NCI-H1048 (cell line): ENCODE measurements at places on chromosomes 3 and 15.

DNA sequence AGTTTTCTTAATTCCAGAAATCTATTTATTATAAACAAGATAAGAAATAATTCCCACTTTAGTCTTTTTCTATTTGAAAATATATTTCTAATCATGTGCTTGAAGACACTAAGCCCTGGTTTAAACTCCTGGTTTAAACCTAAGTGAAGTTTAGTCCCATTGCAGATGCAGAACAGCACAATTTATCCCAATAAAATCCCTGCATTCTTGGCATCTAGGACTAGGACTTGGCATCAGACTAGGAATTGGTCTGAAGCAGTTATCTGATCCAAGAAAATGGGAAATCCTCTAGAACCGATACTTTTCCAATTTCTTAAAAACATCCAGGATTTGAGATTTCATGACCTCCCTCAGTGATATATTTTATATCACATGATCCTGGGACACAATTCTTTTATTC lies 168.8 kb upstream of the VEPH1 start:
- DNase-seq, result no peak

GRCh38 chr15:62879770-62880169 lies 162.8 kb upstream of the TPM1 start:
- DNase-seq, result no peak

GRCh38 chr3:29668728-29669127 lies 387.9 kb downstream of the RBMS3 start:
- no peak for DNase-seq

DNA sequence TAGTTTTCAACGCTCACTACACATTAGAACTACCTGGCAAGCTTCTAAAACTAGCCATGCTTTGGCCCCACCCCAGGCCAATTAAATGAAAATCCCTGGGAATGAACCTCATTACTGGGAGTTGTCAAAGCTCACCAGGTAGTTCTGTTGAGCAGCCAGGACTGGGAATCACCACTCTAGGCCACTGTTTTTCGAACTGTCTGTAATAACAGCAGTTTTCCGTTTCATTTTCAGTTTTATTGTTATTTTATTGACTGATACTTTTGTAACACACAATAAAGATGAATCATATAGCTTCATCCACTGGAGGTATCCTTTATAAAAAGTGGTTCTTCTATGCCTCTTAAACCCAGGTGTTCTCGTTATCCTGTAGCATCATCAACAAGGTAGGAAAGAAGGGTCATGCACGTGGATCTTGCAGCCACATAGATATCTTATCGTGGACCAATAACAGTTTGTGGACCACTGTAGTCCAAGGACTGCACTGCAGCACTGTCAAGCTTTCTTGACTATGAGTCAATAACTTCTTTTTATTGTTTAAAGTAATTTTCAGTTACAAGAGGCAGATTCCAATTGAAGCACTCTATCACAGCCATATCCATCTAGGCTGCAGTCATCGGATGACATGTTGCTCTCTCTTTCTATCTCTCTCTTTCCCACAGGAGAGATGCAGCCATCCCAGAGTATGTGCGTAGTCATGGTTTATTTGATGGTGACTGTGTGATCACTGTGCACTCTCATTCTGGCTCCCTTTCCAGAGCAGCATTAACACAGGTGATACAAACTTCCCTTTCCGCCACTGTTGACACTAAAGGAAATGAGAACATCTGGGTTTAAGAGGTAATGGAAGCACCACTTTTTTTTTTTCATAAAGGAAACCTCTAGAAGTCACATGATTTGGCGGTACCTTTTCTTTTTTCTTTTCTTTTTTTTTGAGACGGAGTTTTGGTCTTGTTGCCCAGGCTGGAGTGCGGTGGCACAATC lies 39.0 kb upstream of the BLM start:
- DNase-seq, result no peak

GRCh38 chr15:57160823-57161560 lies 215.3 kb upstream of the CGNL1 start:
- DNase-seq, result no peak

- DNase-seq, result no peak
Observed at GRCh38 chr3:12875857-12876836, 34.8 kb upstream of the RPL32 start.

GRCh38 chr3:112640930-112641801 lies at the start of gene CCDC80:
Gene CCDC80, minus strand, starts transcription at chr3:112641143. Its CDS starts 1,238 bp downstream, at chr3:112639905.
- no peak for DNase-seq

- no peak for DNase-seq
Observed at GRCh38 chr3:43194490-43195114, 88.7 kb upstream of the POMGNT2 start.

- peak; percentile 52 for DNase-seq
Observed at GRCh38 chr3:48429317-48429959, 448 bp downstream of the PLXNB1 start.

DNA sequence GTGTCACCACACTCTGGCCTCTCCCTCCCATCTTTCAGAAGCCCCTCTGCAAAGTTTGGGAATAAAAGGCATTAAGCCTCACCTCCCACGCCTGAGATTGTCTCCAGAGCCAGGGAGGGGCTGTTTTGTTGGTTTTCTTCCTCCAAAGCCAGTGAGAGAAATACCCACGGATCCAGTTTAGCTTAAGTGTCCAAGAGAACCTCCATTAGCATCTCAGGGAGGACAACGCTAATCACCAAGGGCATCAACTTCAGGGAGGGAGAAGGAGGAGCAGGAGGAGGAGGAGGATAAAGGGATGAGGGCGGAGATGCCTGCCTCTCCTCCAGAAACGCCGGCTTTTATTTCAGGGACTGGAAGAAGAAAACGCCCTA lies 101.6 kb downstream of the SRGAP3 start:
- DNase-seq, result no peak

- DNase-seq, result no peak
Observed at GRCh38 chr3:54950391-54951003, 22.6 kb upstream of the LRTM1 start.

DNA sequence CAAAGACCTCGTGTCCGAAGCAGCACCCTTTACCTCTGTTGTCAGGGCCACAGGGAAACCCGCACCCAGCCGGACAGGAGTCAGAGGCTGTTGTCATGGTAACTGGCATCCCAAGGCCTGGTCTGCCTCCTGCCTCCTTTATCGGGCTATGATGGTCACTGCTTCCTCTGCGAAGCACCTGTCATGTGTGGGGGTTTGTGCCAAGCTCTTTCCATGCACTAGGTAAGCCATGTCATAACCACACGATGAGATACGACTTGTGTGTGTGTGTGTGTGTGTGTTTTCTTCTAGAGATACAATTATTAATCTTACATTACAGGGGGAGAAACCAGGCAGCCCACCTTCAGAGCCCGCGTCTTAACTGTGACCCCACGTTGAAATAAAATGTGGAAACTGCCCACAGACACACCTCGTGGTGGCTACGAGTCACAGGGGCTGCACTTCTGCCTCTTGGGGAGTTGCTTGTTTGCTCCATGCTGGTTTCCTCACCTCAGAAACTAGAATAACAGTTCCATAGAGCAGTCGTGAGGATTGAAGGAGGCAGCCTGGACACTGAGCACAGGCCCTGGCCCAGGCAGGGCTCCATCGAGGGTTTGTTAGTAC lies 18.0 kb downstream of the ZDHHC19 start:
- DNase-seq, result no peak

DNA sequence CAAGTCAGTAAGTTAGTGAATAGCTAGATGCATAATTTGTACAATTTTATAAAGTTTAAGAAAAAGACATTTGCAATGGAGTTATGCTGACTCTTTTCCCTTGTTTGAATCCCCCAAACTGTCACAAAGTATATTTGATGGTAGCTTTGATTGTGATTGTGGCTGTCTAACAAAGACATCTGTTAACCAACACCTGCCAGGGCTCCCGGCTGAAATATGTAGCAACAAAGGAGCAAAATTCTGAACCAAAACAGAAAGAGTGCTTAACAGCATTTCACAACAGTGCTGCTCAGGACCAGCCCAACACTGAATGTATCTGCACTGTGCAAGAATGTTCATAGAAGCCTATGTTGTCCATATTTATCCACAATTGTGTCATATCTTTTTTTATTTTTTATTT lies 39.4 kb downstream of the LEO1 start:
- DNase-seq, result no peak

DNA sequence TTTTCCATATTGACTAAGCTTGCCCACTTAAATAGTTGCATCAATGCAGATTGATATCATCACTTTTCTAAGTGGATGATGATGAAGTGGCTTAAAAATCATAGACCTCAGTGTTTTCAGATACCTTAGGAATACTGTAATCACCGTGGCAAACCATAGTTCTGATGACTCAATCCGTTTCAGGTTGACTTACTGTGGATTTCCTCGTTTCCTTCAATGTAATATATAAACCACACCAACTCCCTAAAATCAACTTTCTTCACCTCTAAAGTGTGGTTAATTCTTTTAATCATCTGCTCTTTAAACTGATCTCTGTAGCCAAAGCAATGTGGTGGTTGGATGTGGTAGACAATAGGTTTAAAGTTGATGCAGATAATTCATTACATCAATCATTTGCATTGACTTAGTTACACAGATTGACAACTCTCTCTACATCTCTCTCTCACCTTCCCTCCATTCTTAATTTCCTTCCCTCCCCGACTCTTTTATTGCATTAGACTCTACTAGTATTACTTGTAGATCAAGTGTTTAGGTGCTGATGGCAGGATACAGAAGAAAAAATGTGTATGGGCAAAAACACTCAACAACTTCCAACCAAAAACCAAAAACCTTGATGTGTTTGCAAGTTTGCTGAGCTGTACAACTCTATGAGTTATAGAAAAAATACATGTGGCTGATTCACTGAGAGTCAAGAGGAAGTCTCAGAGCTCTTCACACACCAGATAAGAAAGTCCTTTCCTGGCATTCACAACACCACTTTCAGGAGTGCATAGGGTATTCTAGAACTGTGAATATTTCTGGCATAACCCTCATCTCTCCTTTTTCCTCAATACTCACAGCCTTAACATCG lies 243.5 kb downstream of the NFKBIZ start:
- no peak for DNase-seq

DNA sequence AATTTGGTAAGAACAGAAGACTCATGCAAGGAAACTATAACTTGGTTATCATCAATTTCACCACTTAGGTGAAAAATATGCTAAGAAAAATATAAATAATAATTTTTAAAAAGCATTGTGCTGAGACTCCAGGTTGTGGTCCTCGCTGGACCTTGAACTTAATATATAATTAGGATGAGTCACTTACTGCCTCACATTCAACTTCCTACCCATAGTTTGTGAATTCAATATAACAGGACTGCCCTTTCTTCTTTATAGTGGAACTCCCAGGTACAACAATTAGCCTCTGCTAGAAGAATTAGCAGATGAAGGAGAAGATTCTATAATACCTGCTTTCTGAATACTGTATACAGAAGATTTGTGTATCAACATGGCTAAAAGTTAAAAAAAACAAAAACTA lies 149.1 kb upstream of the SPRED1 start:
- DNase-seq, result no peak

- no peak for DNase-seq
Observed at GRCh38 chr3:194744826-194745225, 59.1 kb downstream of the FAM43A start.

DNA sequence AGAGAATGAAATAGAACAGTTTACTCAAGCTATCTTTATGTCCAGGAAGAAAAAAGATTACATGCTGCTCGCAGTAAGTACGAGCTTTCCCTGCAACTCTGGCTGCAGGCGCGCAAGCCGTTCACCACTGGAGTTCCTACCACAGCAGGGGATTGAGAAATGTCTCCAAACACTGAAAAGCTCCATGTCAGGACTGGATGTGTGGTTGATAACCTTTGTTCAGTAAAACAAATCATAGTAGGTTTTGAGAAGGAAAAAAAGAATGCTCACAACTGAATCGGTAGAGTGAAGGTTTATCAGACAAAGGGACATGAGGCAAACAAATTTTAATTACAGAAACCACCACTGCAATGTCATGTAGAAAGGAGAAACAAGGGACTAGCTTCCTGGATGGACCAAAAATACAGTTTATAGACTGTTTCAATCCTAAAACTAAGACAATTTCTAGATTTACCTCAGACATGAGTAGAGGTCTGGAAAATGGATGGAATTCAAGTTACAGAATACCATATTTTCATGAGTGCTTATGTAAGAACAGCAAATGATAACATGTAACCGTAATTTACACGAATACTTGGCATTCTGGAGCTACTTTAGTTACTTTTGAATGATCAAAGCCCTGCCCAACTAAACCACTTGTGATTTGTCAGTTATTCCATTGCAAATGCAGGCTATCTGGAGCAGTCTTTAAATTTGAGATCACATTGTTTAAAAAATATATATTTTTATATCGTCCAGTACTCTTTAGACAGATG lies 471.1 kb downstream of the SHQ1 start:
- DNase-seq, result no peak

DNA sequence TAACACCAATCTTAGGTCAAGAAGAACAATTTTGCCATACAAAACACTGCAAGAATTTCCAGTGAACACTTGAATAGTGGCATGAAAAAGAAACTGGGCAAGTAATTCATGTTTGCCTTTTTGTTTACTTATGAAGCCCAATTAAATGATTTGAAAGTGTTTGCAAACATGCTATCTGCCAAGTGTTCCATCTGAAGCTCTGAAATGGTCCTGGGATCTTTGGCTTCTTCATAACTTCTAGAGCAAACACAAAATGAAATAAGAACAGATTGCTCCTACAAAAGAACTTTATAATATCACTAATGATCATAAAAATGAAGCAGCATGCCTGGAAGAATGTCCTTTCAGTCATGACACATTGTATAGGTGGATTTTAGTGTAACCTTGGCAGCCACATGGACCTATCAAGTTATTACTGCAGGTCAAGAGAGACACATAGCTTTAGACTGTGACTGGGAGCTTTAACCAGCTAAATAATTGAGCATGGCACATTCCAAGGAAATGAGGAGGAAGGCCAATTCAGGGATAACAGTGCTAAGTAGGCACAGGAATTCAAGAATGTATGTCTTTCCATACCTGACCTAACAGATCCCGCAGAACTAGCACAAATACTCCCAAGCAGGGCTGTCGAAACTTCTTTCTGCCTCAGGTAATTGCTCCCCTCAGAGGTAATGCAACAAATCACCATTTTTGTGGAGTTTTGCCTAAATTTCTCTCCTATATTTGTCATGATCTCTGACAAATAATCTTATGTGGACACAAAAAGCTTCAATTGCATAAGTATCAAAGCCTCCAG lies 144.6 kb downstream of the DUT start:
- DNase-seq, result no peak

- DNase-seq, result no peak
Observed at GRCh38 chr3:113625834-113626233, 70.6 kb downstream of the USF3 start.

- DNase-seq, result no peak
Observed at GRCh38 chr3:51916418-51916817, 13.3 kb upstream of the IQCF1 start.

GRCh38 chr3:178291574-178292370 lies 244.5 kb upstream of the KCNMB2 start:
- DNase-seq, result no peak
